GM13977 (cell line): ENCODE measurements at places on chromosomes 13 and 19.

GRCh38 chr13:61777899-61778298 lies 362.2 kb upstream of the PCDH20 start:
- DNase-seq: no peak

GRCh38 chr13:57787058-57787791 lies 155.7 kb downstream of the PCDH17 start:
- no peak for DNase-seq

GRCh38 chr13:51155161-51155560 lies 44.1 kb upstream of the C13orf42 start:
- DNase-seq: no peak

GRCh38 chr19:45640849-45641273 lies 1.7 kb upstream of the EML2 start:
- no peak for DNase-seq

- DNase-seq: no peak
Measured at GRCh38 chr19:3269916-3270671, 45.6 kb downstream of the CELF5 start.

GRCh38 chr19:51364200-51365106 lies 1.7 kb downstream of the ETFB start:
- no peak for DNase-seq

GRCh38 chr13:75308222-75308621 lies 173.7 kb downstream of the TBC1D4 start:
- no peak for DNase-seq

DNA sequence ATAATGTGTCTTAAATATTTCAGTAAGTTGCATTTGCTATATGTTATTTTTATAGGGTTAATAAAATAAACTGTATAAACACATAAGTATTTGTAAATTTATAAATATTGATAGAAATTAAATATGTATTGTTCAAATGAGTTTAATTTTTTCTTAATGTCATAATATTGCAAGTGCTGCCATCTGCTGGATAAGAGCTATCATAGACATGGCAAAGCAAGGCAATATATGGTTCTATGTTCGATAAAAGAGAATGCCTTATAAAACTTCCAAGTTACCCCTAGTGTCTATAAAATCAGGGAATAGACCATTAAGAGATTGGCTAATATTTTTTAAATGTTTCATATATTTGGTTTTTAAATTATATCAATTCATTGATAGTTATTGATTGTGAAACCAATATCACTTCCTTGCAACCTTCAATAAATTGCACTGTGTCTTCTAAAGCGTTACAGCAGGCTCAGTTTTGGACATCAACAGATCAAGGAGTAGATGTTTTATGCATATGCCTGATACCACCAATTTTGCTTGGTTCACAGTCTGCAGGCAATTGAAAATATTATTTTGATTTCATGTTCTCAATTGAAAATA lies 29.0 kb upstream of the SLITRK6 start:
- peak; percentile 6 for DNase-seq

GRCh38 chr13:48633700-48634099 lies 20.0 kb upstream of the CYSLTR2 start:
- DNase-seq: no peak

DNA sequence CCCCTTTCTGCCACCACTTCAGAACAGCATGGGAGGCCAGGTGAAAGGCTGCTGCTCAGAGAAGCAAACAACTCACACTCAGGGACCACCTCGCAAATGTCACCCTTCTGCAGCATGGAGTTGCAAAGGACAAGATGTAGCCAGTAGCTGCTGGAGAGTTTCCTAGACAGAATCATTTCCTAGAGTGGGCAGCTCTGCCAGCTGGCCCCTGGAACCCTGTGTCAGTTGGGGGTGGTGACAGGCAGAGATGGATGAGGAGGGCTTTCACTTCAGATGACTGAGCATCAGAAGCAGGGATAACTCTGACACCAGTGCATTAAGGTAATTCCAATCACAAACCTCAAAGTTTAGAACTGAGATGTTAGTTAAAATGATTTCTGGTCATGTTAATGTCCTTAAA lies 34.4 kb upstream of the EPHX3 start:
- no peak for DNase-seq

DNA sequence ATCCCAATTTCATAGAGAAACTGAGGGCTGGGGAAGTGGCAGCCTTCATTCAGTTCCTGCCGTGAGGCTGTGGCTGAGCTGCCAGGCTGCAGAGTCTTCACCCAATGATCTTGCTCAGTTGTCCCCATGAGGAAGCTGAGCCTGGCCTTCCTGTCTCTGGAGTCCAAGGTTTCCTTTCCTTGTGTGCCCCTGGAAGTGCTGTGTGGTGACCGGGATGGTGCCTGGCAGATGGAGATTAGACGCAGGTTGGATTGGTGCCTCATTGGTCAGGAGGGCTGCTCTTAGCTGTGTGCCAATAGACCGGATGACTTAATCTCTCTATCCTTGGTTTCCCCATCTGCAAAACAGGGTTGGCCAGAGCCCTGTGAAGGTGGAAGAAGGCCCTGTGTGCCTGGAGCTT lies 24.6 kb downstream of the DNM2 start:
- DNase-seq: no peak

DNA sequence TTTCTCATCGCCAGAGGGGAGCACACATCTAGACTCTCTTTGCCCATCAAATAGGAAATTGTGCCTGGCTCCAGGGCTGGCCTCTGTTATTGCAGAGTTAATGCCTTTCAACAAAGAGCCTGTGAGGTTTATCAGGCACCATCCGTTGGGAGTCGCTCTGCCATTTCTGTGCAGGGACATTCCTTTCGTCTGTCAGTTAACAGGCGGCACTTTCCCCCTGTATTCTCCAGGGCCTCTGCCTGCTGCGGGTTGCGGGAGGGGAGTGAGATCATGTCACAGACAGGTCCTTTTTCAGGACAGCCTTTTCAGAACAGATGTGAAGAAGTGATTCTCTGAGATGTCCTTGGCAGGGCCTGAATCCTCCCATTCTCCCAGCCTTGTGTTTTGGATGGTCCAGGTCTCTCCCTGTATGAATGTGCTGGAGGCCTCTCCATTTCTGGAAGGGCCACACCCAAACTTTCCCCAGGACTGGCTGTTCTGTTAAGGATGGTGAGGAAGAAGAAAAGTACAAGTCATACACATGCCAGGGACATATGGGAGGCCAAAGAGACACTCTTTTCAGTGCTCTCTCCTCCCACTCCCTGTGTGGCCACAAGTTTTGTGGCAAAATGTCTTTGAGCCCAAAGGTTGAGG lies 14.9 kb downstream of the SERP2 start:
- DNase-seq: no peak

DNA sequence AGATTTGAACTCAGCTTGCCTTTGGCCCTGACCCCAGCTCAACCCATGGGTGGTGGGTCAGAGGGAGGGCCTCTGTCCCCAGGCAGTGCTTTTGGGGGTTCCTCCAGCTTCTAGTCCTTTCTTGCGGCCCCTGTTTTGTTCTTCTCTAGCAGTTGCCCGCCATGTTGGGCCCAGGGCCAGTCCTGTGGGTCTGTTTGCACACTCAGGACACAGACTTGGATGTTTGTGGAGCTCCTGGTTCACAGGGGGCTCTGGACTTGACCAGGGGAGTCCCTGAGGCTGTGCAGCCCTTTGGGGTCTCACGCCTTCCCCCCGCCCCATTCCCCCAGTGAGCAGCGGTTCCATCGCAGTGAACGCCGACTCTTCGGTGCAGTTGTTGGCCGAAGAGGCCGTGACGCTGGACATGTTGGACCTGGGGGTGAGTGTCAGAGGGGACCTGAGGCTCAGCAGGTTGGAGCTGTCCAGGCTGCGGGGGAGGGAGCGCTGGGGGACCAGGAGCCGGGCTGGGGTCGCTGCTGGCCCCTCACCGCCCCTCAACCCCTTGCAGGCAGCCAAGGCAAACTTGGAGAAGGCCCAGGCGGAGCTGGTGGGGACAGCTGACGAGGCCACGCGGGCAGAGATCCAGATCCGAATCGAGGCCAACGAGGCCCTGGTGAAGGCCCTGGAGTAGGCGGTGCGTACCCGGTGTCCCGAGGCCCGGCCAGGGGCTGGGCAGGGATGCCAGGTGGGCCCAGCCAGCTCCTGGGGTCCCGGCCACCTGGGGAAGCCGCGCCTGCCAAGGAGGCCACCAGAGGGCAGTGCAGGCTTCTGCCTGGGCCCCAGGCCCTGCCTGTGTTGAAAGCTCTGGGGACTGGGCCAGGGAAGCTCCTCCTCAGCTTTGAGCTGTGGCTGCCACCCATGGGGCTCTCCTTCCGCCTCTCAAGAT lies 2.5 kb downstream of the ATP5F1D start:
- peak; percentile 94 for DNase-seq

DNA sequence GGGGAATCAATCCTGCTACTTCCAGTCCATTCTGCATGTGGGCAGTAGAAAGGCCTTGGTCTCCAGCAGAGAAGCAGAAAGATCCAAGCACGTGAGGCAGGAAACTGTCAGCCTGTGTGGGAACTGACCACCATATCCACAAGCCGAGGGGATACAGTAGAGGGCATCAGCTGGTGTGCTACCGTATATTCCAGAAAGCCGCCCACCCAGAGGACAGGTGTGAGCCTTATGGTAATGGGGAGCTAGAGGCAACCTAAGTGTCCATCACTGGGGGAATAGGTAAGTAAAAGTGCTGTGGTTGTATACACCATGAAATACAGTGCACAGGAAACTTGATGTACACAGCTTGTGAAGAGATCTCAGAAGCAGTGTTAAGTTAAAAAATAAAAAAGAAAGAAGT lies 2.8 kb upstream of the IFNL1 start:
- DNase-seq: no peak

DNA sequence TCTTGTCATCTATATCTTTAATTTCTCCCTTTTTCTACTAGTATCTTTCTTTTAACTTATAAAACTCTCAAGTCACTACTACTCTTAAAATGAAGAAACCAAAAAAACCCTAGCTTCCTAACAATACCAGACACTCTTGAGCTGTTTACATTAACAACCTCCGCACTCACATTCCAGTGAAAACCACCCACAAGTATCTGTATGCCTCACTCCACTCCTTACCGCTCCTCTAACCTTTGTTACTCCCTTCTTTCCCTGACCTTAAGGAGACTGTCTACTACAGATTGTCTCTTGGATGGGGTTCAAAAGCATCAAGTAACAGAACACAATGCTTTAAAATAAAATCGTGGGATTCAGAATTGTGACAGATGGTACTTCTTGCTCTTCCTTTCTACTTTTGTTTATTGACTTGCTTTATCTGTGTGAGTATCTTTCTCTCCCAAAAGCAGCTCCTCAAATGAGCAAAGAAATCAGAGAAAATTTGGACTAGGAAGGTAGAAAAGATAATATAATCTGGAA lies 110.0 kb upstream of the FBXL3 start:
- no peak for DNase-seq

DNA sequence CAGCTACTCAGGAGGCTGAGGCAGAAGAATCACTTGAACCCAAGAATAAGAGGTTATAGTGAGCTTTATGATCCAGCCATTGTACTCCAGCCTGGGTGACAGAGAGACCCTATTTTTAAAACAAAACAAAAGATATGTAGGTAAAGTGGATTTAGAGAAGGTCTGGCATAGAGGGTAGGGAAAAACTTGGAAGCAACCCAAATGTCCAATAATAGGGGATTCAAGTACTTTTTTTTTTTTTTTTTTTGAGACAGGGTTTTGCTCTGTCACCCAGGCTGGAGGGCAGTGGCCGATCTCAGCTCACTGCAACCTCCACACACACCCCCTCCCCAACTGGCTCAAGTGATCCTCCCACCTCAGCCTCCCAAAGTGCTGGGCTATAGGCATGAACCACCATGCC lies 5.8 kb upstream of the PAK4 start:
- no peak for DNase-seq
